ENCODE measurements at places on chromosomes 12 and 14.

DNA sequence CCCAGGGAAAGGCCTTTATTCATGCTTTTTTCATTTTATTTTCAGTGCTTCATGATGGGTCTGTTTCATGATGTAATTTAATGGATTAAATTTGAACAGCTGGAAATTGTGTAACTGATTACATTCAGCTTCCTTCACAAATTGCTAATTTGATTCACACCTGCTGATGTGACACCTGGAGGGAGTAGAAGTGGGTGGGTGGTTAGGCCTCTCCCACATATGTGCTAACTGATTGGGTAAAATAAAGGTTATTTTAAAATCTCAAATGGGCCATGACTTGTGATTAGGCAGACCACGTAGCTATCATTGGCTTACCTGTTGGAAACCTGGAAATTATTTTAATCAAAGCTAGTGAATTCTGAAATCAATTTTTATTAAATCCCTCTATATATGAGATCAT lies 142.1 kb downstream of the GXYLT1 start:
- DNase-seq, result no peak

DNA sequence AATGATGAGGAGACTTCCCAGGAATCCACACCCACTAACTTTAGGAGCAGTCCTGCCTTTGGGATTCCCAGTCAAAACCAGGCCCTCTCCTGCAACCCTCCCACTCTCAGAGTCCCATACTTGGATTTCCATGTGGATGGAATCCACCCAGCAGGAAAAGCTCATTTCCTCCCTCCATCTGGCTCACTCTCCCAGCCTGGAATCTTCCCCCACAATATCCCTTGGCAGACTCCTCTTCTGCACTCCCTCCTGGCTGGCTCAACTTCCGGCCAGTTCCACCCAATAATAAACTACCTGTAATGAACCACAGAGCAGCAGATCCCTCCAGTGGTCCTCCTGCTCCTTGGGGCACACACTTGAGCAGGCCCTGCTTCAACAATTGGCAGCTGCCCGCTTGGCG lies 102.8 kb upstream of the EGLN3 start:
- DNase-seq, result peak; percentile 20

DNA sequence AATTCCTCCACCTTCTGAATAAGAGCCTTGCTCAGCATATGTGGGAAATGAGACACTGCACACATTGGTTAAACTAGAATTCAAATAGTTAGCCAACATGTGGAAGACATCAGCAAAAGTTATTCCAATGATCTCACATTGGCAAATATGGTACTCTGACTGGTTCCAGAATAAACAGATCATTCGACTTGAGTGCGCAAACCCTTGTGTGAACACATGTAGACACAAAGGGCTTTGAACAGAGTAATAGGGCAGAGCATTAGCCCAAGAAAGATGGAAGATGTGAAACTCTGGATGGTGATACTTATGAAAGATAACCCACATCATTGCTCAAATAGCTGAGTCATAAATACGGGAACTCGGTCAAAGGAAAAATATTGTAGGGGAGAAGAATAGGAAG lies 1133.4 kb upstream of the SEL1L start:
- no peak for DNase-seq

DNA sequence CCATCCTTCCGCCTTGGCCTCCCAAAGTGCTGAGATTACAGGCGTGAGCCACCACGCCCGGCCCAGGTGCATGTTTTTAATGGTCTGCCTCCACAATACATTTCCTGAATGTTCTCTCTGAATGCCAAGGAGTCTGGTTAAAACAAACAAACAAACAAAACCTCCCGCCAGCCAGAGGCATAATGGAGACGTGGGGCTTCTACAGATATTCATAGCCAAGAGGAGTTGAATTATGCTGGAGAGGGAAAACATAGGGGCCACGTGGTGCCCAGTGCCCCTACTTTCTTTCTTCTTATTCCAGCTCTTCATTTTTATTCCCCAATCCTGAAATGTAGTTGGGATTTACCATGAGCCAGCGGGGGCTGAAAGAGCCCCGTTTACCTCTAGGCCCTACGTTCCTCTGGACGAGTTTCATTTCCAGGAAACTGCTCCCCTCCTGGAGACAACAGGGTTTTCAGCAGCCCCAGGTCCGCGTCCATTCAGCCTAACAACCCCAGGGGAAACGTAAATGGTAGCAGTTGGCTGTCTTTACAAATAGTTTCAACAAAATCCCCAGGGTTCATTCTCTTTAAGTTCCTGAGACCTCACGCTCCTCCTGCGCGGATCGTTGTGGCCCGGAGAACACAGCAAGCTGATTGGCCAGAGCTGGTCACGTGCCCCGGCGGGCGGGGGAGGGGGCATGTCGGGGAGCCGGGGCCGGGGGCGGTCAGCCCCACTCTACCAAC lies 108.5 kb upstream of the ESRRB start:
- peak; percentile 57 for DNase-seq

- DNase-seq, result peak; percentile 90
Observed at GRCh38 chr12:27571463-27571862, 47.5 kb downstream of the PPFIBP1 start.

DNA sequence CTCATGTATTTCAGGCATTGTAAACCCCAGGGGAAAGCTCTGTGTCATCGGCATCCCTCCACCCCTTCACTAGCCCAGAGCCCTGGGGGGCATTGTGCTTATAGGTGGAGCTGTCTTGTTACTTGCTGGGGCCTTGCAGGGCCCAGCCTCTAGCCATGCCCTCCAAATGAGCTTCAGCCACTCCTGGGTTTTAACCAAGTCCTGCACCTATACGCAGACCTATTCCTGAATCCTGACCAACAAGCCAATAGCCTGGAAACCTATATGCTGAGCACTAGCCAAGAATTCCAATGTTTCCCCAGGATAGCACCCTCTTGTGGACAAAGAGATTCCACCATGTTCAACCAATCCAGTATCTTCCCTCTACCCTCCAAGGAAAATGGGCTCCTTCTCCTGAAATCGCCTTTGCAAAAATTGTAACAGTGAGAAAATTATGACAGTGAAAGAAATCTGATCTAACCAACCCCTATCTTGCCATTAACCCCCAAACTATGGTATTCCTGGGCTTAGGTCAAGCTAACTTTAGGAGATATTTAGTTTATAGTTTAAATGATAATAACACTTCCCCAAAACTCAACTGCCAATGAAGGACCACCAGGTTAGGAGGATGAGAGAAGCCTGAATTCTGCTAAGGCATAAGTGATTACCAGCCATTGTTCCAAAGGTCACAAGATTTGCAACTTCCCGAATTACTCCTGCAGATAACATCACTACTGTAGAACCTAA lies 55.5 kb downstream of the TTC7B start:
- peak; percentile 40 for DNase-seq

DNA sequence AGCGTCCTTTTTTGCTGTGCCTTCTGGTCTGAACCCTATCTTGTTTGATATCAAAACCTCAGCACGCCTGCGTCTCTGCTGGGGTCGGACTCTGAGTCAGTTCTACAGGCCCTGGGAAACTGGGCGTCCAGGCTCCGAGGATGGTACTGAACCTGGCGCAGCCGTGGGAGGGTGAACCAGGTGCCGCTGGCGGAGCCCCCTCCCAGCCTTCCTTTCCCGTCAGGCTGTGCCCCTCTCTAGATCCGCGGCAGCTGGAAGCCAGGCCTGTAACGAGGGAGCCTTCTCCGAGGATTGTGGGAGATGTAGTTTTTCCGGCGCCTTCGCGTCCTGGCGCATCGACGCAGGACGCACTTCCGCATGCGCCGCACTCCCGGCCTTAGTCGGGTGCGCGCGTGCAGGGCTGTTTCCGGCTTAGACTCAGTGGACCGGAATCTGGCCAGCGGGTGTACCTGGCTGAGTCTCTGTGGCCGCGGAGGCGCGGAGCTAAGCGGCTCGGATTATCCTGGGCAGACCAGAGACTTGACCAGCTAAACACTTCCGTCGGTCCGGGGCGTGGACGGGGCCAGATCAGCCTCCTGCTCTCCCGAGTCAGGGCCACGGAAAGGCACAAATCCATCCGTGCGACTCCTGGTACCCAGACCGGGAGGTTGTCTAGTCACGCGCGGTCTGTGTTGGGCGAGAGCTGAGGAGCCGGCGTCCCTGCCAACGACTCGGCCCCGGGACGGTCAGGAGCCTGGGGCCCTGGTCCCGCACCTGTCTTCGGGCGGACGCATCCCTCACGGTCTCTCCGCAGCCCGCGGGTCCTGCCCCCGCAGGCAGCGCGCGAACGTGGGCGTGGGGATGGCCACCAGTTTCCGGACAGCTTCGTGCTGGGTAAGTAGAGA lies at the start of gene ZNF26:
TSS of gene ZNF26 (plus strand) at position 367 of the 884 bp plus-strand sequence. CDS start at position 841, 474 bp downstream.
- DNase-seq, result peak; percentile 92

GRCh38 chr14:104420990-104421389 lies 158.6 kb upstream of the C14orf180 start:
- DNase-seq, result no peak

Data from EL (cell line).